Keratinocyte (primary cell): ENCODE measurements at places on chromosomes 3 and 15.

DNA sequence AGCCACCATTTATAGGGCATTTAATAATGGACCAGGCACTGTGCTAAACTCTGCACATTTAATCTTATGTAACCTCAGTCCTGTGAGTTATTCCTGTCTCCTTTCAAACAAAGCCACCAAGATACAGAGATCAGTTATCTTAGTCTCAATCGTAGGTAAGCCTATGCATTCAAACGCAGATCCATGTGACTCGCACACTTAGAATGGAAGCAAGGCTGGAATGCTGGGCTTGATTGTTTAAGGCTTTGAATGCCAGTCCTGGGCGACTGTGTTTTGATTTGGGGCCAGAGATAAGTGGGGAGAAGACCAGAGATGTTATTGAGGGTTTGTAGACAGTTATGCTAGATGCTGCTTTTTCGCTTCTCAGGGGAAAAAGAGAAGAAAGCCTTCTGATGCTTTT, 22.2 kb downstream of the MED12L start:
- H3K27me3 ChIP-seq: peaks cover 10% of the 10 kb centered on the region
- no peak overlapping the region for H3K27ac ChIP-seq
- no peak for DNase-seq
- no peaks in the 10 kb centered on the region for H3K4me1 ChIP-seq

GRCh38 chr15:25933456-25934158, 70.5 kb upstream of the ATP10A start:
- DNase-seq: no peak
- H3K36me3 ChIP-seq: no peaks in the 10 kb centered on the region
- no peaks in the 10 kb centered on the region for H3K27me3 ChIP-seq
- H3K4me1 ChIP-seq: no peaks in the 10 kb centered on the region

DNA sequence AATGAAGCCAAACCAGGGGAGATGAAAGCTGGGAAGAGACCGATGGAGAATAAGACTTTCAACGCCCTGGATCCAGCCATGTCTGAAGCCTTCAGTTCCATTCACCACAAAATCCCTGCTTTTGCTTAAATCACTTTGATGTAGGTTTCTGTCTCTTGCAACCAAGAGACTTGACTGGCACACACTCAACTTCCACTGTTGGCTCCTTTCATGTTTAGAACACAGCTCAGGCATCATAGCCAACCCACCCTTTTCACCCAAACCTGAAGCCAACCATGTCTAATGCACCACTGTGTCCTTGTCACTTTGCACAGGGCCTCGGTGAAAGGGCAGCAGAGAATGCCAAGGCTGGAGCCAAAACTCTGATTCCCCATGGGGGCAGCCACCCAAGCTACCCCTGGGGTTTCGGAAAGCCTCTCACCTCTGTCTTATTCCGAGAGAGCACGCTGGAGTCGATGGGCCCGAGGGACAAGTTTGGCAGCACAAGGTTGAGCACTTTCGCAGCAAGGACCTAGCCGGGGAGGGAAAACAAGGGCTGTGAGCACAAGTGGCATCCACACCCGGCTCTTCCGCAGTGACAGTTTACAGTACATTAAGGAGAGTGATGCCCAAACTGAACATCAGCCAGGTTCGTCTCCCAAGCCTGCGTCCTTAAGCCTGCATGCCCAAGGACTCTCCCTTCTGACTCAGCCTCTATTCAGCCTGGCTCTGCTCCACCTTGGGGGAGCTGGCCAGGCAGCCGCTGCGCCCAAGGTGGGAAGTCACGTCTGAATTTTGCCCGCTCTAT, 37.6 kb downstream of the ABTB1 start:
- no peak overlapping the region for H3K27ac ChIP-seq
- H3K4me3 ChIP-seq: no peak overlapping the region
- DNase-seq: no peak
- H3K4me1 ChIP-seq: peaks cover 13% of the 10 kb centered on the region

DNA sequence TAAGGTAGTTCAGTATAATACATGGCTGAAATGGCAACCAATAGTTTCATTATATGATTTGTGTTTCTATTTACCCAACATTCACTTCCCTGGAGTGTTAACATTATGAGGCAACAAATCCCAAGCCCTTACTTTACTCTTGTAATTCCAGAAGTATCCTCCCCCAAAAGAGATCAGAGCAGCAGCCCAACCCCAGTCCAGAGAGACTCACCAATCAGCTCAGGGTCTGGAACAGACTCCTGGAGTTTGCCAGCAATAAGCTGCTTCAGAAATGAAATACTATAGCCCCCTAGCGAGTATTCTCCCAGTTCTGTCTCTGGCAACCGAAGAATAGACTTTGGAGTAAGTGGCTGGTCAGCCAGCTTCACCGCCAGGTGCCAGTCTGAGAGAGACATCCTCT, 2.5 kb downstream of the UBL7 start:
- H3K27ac ChIP-seq: no peak overlapping the region
- no peak overlapping the region for H3K4me3 ChIP-seq
- peaks cover 10% of the 10 kb centered on the region for H3K36me3 ChIP-seq
- no peaks in the 10 kb centered on the region for H3K27me3 ChIP-seq
- H3K4me1 ChIP-seq: peaks cover 11% of the 10 kb centered on the region

- no peak overlapping the region for H3K4me3 ChIP-seq
- no peak overlapping the region for H3K27ac ChIP-seq
- peaks cover 4% of the 10 kb centered on the region for H3K27me3 ChIP-seq
- H3K36me3 ChIP-seq: no peaks in the 10 kb centered on the region
- DNase-seq: no peak
- no peaks in the 10 kb centered on the region for H3K4me1 ChIP-seq
Observed at GRCh38 chr15:38941399-38941953, 376.9 kb upstream of the RASGRP1 start.

DNA sequence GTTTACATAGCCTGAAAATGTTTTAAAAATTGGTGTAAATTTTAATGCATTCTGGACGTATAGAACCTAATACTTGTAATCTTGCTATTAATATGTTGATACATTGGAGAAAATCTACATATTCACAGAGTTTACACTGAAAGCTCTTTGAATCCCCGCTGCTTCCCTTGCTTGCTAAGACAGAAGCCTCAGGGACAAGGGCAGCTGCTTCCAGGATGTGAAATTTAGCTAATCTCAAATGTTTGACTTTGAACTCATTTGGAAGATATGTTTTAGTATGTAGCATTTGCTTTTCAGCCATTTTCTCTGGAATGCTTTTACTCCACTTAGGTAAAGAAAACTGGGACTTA, 172.0 kb downstream of the RBMS3 start:
- no peaks in the 10 kb centered on the region for H3K36me3 ChIP-seq
- no peak overlapping the region for H3K4me3 ChIP-seq

- no peak overlapping the region for H3K27ac ChIP-seq
- no peaks in the 10 kb centered on the region for H3K36me3 ChIP-seq
- no peak for DNase-seq
- H3K4me1 ChIP-seq: peaks cover 11% of the 10 kb centered on the region
- H3K4me3 ChIP-seq: no peak overlapping the region
Observed at GRCh38 chr3:160393346-160394008, 5.5 kb downstream of the IFT80 start.

- peaks cover 29% of the 10 kb centered on the region for H3K27me3 ChIP-seq
- H3K36me3 ChIP-seq: no peaks in the 10 kb centered on the region
- peak; percentile 21 for DNase-seq
- H3K4me3 ChIP-seq: no peak overlapping the region
Observed at GRCh38 chr15:100291106-100291505, 50.7 kb downstream of the ADAMTS17 start.

- DNase-seq: no peak
- H3K36me3 ChIP-seq: no peaks in the 10 kb centered on the region
- H3K27me3 ChIP-seq: no peaks in the 10 kb centered on the region
- no peaks in the 10 kb centered on the region for H3K4me1 ChIP-seq
Observed at GRCh38 chr3:26668171-26668570, 45.6 kb downstream of the LRRC3B start.

- DNase-seq: no peak
- no peaks in the 10 kb centered on the region for H3K36me3 ChIP-seq
- H3K27me3 ChIP-seq: no peaks in the 10 kb centered on the region
- H3K27ac ChIP-seq: no peak overlapping the region
- no peak overlapping the region for H3K4me3 ChIP-seq
Observed at GRCh38 chr3:144415492-144415891, 443.9 kb downstream of the DIPK2A start.

DNA sequence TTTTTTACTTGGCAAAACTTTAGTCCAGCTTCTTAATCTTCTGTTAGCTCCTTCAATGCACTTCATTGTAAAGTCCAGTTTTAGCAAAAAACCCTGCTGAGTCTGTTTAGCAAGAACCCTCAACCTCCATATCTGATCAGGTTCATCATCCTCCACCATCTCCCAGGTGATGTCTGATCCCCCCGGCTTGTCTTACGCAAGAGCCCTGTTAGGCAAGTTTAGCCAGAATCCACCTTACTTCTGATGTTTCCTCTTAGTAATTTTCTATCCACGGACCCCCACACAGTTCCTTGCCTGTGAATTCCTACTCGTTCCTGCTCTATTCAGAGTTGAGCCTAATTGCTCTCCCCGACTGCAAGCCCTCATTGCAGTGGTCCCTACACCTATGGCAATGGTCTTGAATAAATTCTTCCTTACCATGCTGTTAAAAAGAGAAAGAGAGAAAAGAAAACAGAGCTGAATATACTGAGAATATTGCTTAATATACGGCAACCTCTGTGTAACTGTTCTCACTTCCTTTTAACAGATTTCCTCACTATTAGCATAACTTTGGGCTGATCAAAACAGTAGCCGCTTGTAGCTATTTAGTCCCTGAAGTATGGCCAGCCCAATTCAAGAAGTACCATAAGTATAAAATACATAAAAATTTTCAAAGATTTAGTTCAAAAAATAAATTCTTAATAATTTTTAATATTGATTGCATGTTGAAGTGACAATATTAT, 78.7 kb upstream of the MME start:
- H3K27me3 ChIP-seq: no peaks in the 10 kb centered on the region
- H3K27ac ChIP-seq: no peak overlapping the region
- no peaks in the 10 kb centered on the region for H3K4me1 ChIP-seq
- H3K36me3 ChIP-seq: no peaks in the 10 kb centered on the region
- H3K4me3 ChIP-seq: no peak overlapping the region
- no peak for DNase-seq

DNA sequence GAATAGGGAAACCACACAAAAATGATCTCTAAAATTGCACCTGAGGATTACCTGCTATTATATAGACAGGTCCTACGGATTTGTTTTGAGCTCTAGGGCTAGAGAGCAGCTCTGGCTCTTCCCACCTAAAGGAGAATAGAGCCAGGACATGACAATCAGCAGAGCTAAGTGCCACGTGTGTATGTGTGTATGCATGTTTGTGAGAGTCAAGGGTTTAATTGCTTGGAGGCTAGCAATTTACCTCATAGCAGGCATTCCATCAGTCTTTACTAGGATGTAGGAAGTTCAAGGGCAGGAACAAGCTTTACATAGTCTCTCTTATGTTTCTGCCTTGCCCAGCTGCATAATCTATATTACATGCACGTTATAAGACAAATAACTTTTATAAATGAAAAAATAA, 498.2 kb downstream of the NSUN3 start:
- no peaks in the 10 kb centered on the region for H3K27me3 ChIP-seq
- DNase-seq: no peak
- no peaks in the 10 kb centered on the region for H3K36me3 ChIP-seq

DNA sequence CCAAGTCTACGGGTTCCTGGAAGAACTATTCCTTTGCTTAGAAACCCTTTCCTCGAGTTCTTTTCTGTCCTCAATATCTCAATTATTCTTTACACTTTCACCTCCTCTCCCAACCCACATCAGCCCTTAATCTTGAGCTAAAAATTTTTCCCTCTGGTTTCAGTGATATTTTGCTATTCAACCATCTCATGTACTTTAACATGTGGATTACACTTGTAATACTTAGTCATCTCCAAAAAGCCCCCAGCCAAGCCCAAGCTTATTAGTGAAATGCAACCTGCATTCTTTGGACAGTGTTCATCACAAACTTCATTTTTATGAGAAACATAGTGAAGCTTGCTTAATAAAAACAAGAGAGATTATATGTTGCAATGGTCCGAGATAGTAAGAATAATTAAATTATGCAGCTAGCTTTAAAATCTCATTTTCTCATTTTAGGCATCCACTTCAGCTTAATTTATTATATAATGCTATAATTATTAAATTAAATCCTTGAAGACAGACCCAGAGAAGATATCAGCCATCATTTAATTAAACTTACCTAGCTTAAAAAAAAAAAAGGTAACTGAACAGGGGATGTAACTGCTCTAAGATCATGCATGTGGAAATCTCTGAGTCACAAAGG, 534.5 kb upstream of the TBL1XR1 start:
- DNase-seq: no peak
- H3K27me3 ChIP-seq: no peaks in the 10 kb centered on the region
- H3K4me3 ChIP-seq: no peak overlapping the region
- H3K27ac ChIP-seq: no peak overlapping the region
- no peaks in the 10 kb centered on the region for H3K36me3 ChIP-seq

GRCh38 chr3:136311261-136311660, 61.1 kb downstream of the PCCB start:
- H3K27ac ChIP-seq: no peak overlapping the region
- no peak overlapping the region for H3K4me3 ChIP-seq
- no peaks in the 10 kb centered on the region for H3K27me3 ChIP-seq
- H3K36me3 ChIP-seq: no peaks in the 10 kb centered on the region
- no peaks in the 10 kb centered on the region for H3K4me1 ChIP-seq

GRCh38 chr3:98541695-98542094, 9.9 kb downstream of the GPR15 start:
- no peak overlapping the region for H3K4me3 ChIP-seq
- no peaks in the 10 kb centered on the region for H3K27me3 ChIP-seq
- H3K27ac ChIP-seq: no peak overlapping the region
- peaks cover 2% of the 10 kb centered on the region for H3K4me1 ChIP-seq
- H3K36me3 ChIP-seq: no peaks in the 10 kb centered on the region
- no peak for DNase-seq

- H3K27ac ChIP-seq: no peak overlapping the region
- H3K4me3 ChIP-seq: no peak overlapping the region
- H3K36me3 ChIP-seq: no peaks in the 10 kb centered on the region
Observed at GRCh38 chr3:69161587-69162307, 39.4 kb upstream of the LMOD3 start.

- no peak overlapping the region for H3K27ac ChIP-seq
- H3K36me3 ChIP-seq: no peaks in the 10 kb centered on the region
- DNase-seq: no peak
- peaks cover 20% of the 10 kb centered on the region for H3K27me3 ChIP-seq
Observed at GRCh38 chr15:77840991-77841775, 208.5 kb upstream of the LINGO1 start.

DNA sequence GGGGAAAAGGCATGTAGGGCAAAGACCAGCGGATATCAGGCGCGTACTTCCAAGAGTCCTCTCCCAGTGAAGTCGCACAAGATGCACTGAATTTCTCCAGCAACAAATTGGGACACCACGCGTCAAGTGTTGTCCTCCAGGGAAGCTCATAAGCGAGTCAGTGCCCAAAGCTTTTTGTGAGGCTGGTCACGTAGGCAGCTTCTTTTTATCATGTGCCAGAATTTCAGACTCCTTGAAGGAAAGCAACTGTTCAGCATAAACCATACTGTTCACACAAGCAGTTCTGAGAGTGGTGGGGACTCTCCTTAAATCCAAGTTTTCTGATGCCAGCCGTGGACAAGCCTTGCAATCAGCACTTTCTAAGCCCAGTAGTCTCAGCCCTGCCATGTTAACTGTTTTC, 10.1 kb upstream of the FSTL1 start:
- no peaks in the 10 kb centered on the region for H3K36me3 ChIP-seq
- no peaks in the 10 kb centered on the region for H3K4me1 ChIP-seq
- H3K27me3 ChIP-seq: no peaks in the 10 kb centered on the region
- DNase-seq: no peak

- H3K4me3 ChIP-seq: no peak overlapping the region
- no peaks in the 10 kb centered on the region for H3K27me3 ChIP-seq
- no peak overlapping the region for H3K27ac ChIP-seq
- no peak for DNase-seq
Observed at GRCh38 chr3:73827725-73828211, 203.0 kb upstream of the PDZRN3 start.

- peaks cover 42% of the 10 kb centered on the region for H3K4me1 ChIP-seq
- peaks cover 17% of the 10 kb centered on the region for H3K36me3 ChIP-seq
- H3K27ac ChIP-seq: no peak overlapping the region
- no peaks in the 10 kb centered on the region for H3K27me3 ChIP-seq
- DNase-seq: no peak
Observed at GRCh38 chr3:187735837-187736236, 9.4 kb downstream of the BCL6 start.
